Fibroblast of the conjunctiva (primary cell): ENCODE measurements at places on chromosomes 12 and 14.

DNA sequence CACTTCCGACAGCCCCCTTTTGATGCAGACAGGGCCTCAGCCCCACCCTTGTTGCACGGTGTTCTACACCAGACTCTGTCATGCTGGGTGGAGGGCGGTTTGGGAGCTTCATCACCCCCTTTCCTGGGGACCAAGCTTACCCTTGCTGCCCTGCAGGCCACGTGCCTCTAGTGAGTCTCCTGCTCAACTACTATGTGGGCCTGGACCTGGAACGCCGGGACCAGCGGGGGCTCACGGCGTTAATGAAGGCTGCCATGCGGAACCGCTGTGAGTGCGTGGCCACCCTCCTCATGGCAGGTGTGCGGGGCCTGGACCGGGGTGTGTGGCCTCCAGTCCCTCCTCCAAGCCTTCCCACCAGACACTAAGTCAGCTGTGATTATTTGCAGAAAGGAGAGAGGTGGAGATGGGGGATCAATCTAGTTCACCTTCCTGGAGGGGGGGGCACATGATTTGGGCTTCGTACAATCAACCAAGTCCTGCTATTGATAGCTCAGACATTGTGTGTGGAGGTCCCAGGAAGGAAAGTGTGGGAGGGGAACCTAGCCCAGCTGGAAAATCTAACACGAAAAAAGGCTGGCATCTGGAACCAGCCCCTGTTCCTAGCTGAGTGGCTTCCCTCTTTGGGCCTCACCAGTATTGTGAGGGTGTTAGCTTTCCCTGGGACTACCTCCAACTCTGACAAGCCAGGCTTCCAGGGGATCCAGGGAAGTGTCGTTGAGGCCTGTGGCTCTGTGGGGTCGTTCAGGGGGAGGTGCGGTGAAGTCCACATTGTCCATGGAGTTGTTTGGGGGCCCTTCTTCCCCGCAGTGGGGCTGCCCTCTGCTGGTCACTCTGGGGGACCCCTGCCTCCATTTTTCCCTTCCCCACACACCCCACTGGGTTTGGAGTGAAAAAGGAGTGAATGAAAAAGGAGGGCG lies 1.6 kb downstream of the ANKRD33 start:
- DNase-seq: no peak

GRCh38 chr12:50110127-50110761 lies 1.8 kb upstream of the COX14 start:
- no peak for DNase-seq

GRCh38 chr12:93419388-93420034 lies 22.2 kb downstream of the UBE2N start:
- DNase-seq: peak; percentile 50

- DNase-seq: no peak
Measured at GRCh38 chr14:89910691-89911009, 43.9 kb downstream of the EFCAB11 start.

DNA sequence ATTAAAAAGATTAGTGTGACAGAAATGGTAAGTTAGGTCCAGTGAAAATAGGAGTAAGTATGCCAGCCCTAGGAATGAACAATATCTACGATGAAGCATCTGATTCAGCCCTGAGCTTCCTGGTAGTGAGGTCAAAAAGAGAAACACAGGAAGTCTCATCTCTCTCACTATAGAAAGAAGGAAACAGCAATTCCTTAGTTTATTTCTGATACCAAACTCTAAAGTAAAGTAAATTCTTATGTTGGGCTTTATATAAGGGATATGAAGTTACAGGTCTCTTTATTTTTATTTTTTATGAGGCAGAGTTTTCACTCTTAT lies 76.7 kb upstream of the RFLNA start:
- no peak for DNase-seq

- DNase-seq: no peak
Measured at GRCh38 chr12:113803759-113804140, 162.4 kb downstream of the RBM19 start.

GRCh38 chr12:40439771-40440492 lies 215.1 kb downstream of the LRRK2 start:
- no peak for DNase-seq

- peak; percentile 72 for DNase-seq
Measured at GRCh38 chr14:55448141-55448614, 7.8 kb upstream of the TBPL2 start.

DNA sequence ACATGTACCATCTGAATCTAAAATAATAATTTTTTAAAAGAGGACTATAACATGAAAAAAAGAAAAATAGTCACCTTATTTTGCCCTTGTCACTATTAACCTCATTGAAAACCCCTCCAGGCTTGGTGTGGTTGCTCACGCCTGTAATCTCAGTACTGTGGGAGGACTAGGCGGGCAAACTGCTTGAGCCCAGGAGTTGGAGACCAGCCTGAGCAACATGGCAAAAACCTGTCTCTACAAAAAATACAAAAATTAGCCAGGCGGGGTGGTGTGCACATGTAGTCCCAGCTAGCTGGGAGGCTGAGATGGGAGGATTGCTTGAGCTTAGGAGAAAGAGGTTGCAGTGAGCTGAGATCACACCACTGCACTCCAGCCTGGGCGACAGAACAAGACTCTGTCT lies 126.3 kb upstream of the KRAS start:
- no peak for DNase-seq

DNA sequence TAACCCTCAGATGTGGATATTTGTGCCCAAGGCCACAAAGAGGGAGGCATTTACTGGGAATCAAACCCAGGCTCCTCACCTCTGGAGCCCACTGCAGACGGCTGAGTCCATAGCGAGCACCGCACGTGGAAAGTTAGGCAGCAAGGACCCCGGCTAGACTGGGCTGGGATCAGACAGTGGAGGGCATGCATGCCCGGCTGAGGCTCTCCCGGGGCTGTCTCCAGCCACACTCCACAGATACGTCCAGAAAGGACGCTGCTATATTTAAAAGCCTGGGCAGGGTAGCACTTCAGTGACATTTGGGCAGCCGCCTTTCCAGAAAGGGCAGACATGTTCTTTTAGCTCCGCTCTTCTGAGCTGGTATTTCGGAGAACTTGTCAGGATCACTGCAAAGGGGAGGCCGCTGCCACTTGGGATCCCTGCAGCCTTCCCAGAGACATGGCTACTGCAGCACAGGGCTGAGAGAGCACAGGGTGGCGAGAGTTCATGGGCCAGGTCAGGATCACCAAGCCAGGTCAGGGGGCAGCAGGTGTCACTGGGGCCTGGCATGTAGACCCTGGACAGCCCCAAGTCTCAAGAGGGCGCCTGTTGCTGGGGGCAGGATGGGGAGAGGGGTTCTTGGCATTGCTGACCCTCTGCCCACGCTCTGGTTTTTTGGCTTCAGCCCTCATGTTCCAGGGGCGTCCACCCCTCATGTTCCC lies 121.7 kb downstream of the PHETA1 start:
- DNase-seq: no peak

DNA sequence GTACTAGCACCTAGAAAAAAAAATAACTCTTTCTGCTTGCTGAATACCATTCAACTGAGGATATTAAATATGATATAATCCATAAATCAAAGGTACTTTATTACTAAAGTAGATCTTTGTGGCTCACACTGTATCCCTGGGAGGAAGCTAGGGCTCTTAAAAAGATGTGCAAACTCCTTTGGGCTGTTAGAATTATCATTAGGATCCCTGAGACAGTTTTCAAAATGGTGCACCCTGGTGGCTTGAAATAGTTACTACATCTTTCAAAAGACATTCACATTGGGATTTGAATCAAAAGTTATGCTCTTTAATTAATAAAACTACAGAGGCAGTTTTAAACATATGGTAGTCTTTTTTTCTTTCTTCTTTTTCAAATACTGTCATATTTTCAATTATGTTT lies 228.5 kb upstream of the G2E3 start:
- DNase-seq: no peak

DNA sequence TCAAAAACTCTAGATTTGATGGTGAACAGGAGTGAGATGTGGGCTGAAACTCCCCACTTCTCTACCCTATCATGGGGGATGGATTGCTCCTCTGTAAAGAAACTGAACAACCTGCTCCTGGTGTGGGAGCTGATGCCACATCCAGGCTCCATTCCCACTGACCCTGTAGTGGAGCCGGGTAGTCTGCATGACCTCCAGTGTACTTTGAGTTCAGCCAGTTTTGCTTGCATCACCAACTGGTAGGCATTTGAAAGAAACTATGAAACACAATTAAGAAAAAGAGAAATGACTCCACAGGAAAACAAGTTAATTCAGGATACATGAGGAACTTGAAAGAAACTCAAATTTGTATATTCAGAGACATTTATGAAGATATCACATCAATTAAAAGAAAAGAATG lies 27.3 kb upstream of the EMP1 start:
- no peak for DNase-seq

- DNase-seq: no peak
Measured at GRCh38 chr12:19719672-19720071, 280.4 kb downstream of the AEBP2 start.

- peak; percentile 17 for DNase-seq
Measured at GRCh38 chr12:95473231-95473883, 595 bp upstream of the METAP2 start.

DNA sequence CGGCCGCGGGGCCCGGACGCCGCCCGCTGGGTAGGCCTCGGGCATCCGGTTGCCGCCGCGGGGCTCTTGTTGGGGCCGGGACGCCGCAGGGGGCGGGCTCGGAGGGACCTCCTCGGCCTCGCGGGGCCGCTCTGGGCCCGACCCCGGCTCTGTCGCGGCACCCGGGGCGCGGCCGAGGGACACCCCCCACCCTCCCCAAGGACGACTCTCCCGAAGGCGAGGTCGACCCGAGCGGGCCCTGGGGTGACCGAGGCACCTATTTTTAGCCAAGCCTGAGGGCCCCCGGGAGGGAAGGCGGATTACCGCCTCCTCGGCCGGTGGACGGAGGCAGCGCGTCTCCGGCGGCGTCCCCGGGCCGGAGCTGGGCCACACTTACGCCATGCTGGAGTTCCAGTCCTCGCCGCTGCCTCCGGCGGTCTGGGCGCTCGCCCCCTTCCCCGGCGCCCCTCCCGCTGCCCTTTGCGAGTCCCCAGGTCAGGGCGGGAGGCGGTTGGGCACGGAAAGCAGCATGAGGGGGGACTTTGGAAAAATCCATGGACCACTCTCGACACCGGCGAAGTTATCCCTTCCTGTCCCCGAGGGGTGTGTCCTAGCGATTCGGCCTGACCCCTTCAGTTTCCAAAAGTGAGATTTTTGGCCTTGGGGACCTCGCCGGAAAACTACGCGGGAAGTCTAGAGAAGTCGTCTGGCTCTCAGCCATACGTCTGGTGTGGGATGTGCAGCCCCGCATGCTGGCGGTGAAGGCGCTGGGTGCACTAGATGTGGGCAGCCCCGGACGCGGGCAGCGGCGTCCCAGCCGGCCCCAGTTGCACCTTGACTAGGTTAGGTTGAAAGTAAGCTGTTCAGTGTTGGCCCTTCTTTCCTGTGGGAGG lies 699 bp downstream of the KTN1 start:
- DNase-seq: no peak

DNA sequence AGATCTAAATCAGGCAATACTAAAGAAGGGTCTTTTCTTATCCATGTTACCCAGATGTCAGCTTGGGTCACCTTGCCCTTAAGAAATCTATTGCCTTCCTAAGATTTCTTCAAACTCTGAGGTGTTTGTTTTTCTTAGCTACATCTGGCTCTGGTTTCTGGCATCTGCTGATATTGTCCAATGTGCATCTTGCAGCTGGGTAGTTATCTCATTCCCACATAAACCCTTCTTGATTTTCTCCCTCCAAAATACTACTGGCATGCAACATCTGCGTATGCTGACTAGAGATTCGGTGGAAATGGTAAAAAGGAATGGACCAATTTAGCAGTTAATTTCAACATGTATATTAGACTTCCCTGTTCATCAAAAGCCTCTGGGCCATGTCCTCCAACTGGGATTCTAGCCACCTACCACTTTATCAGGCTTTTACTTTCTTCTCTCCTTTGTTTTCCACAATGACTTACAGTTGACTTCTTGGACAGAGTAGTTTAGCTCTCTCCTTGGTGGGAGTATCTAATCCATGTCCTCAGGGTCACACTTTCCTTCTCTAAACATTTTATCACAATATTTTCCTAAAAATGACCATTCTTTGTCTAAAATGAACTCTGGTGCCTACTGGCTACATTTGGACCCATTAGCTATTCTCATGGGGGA lies 324.8 kb upstream of the FAR2 start:
- no peak for DNase-seq

DNA sequence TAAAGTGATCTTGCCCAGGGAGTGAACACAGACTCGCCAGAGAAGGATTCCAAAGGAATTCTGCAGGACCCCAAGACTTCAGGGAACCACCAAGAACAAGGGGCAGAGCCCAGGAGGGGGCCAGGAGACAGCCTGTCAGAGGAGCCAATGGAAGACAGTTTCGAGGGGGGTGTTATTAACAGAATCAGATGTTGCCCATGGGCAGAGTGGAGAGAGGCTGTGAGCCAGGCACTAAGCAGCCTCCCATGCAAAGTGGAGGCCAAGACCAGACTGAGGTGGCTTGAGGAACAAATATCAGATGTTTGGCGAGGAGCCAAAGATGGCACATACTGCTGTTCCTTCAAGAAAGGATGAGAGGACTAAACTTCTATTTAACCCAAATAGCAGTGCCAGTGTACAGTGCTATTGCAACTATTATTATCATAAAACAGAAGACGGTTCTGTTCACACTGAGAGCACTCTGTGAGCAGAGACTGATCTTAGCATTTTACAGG lies 12.6 kb downstream of the APPL2 start:
- DNase-seq: no peak

GRCh38 chr12:86264451-86265328 lies 8.5 kb upstream of the MGAT4C start:
- no peak for DNase-seq

DNA sequence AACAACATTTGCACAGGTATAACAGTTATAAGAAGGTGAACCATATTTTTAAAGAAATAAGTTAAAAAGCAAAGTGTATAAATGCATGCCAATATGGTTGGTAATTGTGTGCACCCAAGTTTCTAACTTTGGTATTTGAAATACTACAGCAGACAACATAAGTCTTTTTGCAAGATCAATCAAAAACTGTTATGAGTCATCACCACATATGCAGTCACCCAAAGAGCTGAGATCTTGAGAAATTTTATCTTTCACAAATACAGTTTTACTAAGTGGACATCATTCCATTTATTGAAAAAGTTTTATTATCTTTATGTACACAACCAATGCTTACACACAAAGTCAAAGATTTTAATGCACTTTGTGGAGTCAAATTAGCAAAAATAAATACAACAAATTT lies 7.0 kb upstream of the ACSS3 start:
- no peak for DNase-seq

GRCh38 chr14:64825509-64825908 lies 54.2 kb downstream of the SPTB start:
- no peak for DNase-seq

DNA sequence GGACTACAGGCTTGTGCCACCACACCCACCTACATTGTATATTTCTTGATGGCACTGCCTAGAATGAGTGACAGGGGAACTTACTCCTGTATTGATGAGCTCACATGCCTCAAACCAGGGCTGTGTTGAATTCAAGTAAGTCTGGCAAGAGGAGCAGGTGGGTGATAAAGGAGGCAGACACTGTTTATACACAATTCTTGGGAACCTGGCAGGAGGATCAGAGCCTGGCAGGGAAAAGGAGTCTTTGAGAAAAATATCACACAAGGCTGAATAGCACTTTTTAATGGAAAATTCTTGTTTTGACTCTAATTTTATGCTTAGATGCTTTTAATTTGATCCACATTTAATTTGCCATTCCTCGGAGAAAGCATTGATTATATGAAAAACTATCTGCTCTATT lies 293.1 kb upstream of the NPAS3 start:
- DNase-seq: no peak

- DNase-seq: peak; percentile 36
Measured at GRCh38 chr12:72230589-72230988, 41.6 kb upstream of the TRHDE start.
